ENCODE measurements at places on chromosomes 2 and 18. TPM values are rescaled to one million over a fixed set of nuclear protein-coding genes. Genes with fewer than 3 reads are reported as not detected.

DNA sequence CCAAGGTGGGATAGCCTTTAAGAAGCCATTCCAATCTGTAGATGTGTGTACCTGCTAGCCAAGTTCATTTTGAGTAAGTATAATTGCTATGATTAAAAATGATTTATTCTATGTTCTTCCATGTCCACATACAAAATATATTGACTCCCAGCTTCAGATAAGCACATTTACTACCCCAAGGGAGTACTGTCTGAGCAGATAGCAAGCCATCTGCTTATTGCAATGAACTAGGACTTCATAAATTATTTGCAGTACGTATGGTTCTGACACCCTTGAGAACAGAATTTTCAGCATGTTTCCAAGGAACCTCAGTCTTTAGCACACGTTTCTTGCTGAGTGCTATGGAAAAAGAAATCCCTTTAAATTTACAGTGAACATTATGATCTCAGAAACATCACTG lies 28.2 kb downstream of the ABCG5 start:
- no peaks in the 10 kb centered on the region for H3K4me1 ChIP-seq
- no peaks in the 10 kb centered on the region for H3K36me3 ChIP-seq
- H3K4me3 ChIP-seq, result no peak overlapping the region
- no peak overlapping the region for H3K27ac ChIP-seq

DNA sequence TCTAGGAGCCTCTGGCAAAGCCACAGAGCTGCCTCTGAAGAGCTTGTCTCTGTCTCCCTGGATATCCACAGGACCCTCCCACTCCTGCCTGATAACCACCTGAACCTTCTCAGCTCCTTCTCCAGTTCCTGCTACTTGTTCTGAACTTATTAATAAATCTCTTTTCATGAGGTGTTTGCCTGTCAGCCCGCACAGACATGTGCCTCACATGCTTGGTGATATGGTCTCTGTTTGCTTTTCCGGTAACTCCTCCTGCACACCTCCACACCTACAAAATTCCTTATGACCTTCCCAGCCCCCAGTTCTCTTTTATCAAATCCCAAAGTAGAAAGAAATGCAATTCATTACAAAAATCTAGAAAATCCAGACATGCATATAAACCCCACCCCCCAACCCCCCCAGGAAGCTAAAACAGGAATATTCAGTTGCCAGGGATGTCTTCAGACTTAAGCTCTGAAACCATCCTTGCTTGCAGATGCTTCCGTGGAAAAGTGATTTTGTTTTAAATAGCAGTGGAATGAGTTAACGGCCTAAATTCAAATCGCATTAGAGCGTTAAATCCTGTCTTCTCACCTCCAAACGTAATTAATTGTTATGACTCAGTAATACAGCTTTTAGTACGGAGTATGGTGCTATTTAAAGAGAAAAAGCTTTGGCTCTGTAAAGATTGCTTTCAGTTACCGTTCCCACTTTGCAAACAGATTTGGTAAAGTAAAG lies 2.1 kb upstream of the PID1 start:
- no peak overlapping the region for H3K27ac ChIP-seq
- DNase-seq, result no peak
- no peaks in the 10 kb centered on the region for H3K36me3 ChIP-seq
- no peaks in the 10 kb centered on the region for H3K4me1 ChIP-seq
- no peak overlapping the region for H3K4me3 ChIP-seq

DNA sequence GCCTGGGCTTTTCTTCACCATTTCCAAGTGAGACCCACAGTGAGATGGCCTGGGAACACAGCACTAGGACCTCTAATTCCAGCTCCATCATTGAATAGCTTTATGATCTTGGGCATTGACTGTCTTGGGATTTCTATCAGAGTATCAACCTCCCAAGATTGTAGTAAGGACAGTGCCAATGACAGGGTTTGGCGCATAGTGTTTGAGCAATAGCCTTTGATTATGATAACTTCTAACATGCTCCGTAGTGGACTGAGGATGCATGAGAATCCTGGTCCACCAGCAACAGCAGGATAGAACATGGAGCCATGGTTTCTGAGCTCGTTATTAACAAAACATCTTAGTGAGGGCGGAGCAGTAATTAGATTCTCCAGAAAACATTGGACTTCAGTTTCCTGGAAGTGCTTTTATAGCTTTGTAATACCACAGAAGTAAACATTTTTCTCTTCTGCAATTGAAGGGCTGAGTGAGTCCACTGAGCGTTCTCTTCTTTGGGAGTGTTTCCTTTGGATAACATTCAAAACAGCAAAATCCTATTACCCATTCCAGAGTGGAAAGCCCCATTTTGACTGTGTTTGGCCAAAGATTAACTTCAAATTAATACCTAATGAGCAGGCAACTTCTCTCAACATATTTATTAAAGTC lies 63.7 kb downstream of the IL1R2 start:
- no peak overlapping the region for H3K27ac ChIP-seq
- H3K4me1 ChIP-seq, result no peaks in the 10 kb centered on the region
- H3K27me3 ChIP-seq, result no peaks in the 10 kb centered on the region
- no peaks in the 10 kb centered on the region for H3K36me3 ChIP-seq
- no peak for DNase-seq

DNA sequence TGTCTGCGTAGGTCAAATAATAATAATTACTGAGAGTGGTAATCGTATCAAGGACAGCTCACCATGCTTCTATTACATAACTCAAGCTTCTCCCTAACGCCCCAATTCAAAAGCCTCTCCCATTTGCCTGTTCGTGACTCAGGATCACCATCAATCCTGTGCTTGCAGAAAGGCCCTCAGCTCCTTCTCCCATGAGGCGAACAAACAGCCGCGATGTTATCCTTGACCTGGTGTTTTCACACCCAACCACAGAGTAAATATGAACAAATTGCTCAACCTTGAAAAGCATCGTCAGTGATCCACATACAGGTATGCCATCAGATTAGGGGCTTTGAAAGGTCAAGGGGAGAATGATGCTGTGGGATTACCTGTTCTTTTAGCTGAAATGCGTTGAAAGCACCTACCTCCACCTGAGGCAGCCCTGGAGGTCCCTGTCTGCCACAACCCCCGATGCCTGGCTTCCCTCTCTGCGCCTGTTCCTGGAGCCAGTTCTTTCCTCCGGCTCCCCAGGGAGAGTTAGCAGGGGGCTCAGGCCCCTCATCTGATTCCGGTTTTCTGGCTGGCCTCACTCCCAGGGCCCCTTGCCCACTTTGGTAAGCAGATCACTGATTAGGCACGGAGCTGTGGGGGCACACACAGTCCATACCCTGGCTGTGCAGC lies 39.1 kb upstream of the ODC1 start:
- H3K27ac ChIP-seq, result no peak overlapping the region
- no peaks in the 10 kb centered on the region for H3K4me1 ChIP-seq
- no peaks in the 10 kb centered on the region for H3K27me3 ChIP-seq
- no peak for DNase-seq

GRCh38 chr2:191078165-191078867 lies 64.3 kb upstream of the STAT1 start:
- peak overlapping the region; percentile 31 for H3K27ac ChIP-seq
- H3K4me3 ChIP-seq, result no peak overlapping the region
- no peak for DNase-seq
- H3K36me3 ChIP-seq, result peaks cover 15% of the 10 kb centered on the region
- H3K4me1 ChIP-seq, result no peaks in the 10 kb centered on the region
- H3K27me3 ChIP-seq, result no peaks in the 10 kb centered on the region

GRCh38 chr2:56522605-56523089 lies 338.9 kb downstream of the CCDC85A start:
- H3K36me3 ChIP-seq, result no peaks in the 10 kb centered on the region
- DNase-seq, result no peak
- H3K27me3 ChIP-seq, result no peaks in the 10 kb centered on the region
- H3K4me1 ChIP-seq, result no peaks in the 10 kb centered on the region
- no peak overlapping the region for H3K4me3 ChIP-seq
- H3K27ac ChIP-seq, result no peak overlapping the region

DNA sequence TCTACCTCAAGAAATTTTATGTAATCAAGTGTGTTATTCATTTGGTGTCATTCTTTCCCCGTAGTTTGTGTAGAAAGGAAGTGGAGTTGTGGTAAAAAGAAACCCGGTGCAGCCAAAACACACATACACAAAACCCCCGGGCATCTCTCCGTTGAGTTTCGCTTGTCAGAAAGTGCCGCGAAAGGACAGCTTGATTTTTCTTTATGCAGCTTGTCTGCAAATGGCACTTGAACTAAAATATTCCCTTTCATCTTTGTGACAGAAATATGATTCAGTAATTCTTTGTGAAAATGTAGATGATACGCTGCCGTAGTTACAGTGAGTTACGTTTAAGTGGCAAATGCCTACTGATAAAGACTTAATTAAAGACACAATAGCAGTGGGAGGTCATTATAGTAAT lies 268.8 kb upstream of the SPRED2 start:
- no peaks in the 10 kb centered on the region for H3K36me3 ChIP-seq
- no peak for DNase-seq
- no peaks in the 10 kb centered on the region for H3K4me1 ChIP-seq
- no peak overlapping the region for H3K4me3 ChIP-seq
- no peaks in the 10 kb centered on the region for H3K27me3 ChIP-seq

DNA sequence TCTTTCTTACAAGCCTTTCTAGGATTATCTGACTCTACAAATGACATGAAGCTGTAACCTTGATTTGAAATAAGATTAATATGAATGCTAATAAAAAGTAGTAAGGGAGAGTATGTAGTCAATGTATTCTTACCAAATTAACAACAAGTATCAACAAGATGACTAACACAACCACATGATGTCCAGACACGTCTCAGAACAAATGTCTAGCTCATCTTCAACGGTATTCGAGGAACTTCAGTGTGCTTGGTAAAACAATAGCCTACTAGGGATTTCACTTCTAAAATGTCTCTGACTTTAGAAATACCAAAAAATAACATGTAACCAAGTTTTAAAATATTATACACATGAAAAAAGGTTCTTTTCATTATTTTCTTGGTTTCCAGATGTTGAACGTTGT lies 3.4 kb downstream of the HDLBP start:
- no peak for DNase-seq
- H3K36me3 ChIP-seq, result no peaks in the 10 kb centered on the region
- H3K27ac ChIP-seq, result no peak overlapping the region
- peaks cover 36% of the 10 kb centered on the region for H3K4me1 ChIP-seq
- H3K4me3 ChIP-seq, result no peak overlapping the region
- no peaks in the 10 kb centered on the region for H3K27me3 ChIP-seq

GRCh38 chr2:142827170-142827569 lies 50.3 kb upstream of the KYNU start:
- H3K36me3 ChIP-seq, result no peaks in the 10 kb centered on the region
- H3K27ac ChIP-seq, result no peak overlapping the region
- H3K27me3 ChIP-seq, result no peaks in the 10 kb centered on the region

GRCh38 chr2:1024981-1025380 lies 74.3 kb downstream of the SNTG2 start:
- no peaks in the 10 kb centered on the region for H3K27me3 ChIP-seq
- no peak overlapping the region for H3K27ac ChIP-seq
- no peak for DNase-seq

DNA sequence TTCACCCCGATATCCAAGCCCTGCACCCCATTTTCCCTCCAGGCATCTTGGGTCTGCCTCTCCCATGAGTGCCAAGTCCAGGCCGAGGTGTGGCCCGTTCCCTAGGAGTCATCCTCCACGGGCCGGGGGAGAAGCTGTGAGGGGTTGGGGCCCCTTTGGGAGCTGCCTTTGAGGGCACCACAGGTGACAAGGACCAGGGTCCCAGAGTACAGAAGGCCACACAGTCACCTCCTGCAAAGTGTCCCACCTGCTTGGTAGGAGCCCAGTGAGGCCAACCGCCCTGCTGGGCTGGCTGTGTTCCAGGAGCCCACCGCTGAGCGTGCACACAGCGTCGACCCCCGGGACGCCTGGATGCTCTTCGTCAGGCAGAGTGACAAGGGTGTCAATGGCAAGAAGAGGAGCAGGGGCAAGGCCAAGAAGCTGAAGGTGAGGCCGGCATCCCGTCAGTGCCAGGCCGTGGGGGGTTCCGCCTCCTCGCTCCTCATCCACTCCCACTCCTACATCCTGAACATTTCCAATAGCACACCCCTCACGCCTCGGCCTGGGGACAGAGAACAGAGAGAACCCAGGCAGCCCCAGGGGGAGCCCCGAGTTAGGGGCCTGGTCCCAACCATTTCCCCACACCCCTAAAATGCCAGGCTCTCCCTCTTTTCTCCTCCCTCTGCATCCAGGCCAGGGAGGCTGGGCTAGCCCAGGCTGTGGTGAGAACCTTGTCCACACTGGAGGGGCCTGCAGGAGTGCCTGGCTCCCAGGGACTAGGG lies 2.7 kb downstream of the ERFE start:
- H3K4me1 ChIP-seq, result no peaks in the 10 kb centered on the region
- no peaks in the 10 kb centered on the region for H3K36me3 ChIP-seq
- no peak overlapping the region for H3K27ac ChIP-seq
- no peaks in the 10 kb centered on the region for H3K27me3 ChIP-seq

DNA sequence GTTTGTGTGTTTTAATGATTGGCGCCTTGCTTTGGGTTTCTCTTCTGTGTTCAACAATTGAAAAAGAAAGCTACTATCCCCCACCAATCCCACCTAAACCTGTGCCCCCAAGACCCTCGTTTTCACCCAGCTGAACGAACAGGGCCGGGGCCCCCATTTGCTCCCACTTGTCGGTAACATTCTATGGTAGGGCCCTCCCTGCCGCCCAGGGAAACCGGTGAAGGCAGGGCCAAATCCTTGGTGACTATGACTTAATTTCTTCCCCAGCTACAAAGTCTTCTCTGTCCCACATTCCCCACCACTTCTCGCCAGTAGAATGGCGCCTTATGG lies 598 bp upstream of the SNRNP200 start:
- peak overlapping the region; percentile 94 for H3K27ac ChIP-seq
- H3K4me1 ChIP-seq, result peaks cover 30% of the 10 kb centered on the region
- H3K27me3 ChIP-seq, result no peaks in the 10 kb centered on the region
- H3K36me3 ChIP-seq, result peaks cover 34% of the 10 kb centered on the region
- DNase-seq, result no peak

Gene RNMT
- 35.1 TPM for polyA plus RNA-seq

Gene EGR4
- not detected for polyA plus RNA-seq

Gene ALPP
- not detected for polyA plus RNA-seq

Gene LOXHD1
- not detected for polyA plus RNA-seq

Gene CRIM1
- 0.10 TPM for polyA plus RNA-seq

Gene PPM1B
- polyA plus RNA-seq, result 52.0 TPM

Gene PMAIP1
- polyA plus RNA-seq, result 1.5 TPM

Gene RBM43
- polyA plus RNA-seq, result 4.9 TPM

Gene NT5DC4
- not detected for polyA plus RNA-seq

Gene ACVR1
- 6.0 TPM for polyA plus RNA-seq

Gene RAB17
- not detected for polyA plus RNA-seq

Gene DNAJB2
- polyA plus RNA-seq, result 7.7 TPM

Gene OTOS
- polyA plus RNA-seq, result not detected

Gene CFAP65
- polyA plus RNA-seq, result not detected

Gene RAB27B
- polyA plus RNA-seq, result 0.77 TPM
